Activated CD4-positive, alpha-beta T cell treated with anti-CD3 and anti-CD28 coated beads, Interleukin-2, amount 50 U/mL, for 16 hours (primary cell): ENCODE measurements at places on chromosomes 2 and 18.

DNA sequence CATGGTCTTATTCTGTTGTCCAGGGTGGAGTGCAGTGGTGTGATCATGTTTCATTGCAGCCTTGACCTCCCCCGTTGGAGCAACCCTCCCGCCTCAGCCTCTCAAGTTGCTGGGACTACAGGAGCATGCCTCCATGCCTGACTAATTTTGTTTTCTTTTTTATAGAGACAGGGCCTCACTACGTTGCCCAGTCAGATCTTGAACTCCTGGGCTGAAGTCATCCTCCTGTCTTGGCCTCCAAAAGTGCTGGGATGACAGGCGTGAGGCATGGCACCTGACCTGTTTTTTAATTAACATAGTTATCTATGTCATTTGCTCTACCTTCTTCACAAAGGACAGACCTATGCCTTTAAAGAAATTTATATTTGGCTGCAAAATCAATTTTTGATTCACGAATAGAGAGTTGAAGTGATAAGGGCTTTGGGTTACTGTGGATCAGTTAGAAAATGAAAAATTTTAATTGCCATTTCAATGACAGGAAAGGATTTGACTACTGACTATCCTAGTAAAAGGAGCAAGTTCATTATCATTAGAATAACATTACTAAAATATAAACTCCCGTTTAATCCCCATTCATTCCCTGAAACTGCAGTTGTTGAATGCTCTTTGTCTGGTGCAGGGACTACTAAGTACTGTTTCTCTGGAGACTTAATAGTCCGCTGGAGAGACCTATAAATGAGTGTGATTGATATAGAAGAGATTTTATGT is 3.7 kb downstream of the RNF138 start:
- peak; percentile 48 for DNase-seq

DNA sequence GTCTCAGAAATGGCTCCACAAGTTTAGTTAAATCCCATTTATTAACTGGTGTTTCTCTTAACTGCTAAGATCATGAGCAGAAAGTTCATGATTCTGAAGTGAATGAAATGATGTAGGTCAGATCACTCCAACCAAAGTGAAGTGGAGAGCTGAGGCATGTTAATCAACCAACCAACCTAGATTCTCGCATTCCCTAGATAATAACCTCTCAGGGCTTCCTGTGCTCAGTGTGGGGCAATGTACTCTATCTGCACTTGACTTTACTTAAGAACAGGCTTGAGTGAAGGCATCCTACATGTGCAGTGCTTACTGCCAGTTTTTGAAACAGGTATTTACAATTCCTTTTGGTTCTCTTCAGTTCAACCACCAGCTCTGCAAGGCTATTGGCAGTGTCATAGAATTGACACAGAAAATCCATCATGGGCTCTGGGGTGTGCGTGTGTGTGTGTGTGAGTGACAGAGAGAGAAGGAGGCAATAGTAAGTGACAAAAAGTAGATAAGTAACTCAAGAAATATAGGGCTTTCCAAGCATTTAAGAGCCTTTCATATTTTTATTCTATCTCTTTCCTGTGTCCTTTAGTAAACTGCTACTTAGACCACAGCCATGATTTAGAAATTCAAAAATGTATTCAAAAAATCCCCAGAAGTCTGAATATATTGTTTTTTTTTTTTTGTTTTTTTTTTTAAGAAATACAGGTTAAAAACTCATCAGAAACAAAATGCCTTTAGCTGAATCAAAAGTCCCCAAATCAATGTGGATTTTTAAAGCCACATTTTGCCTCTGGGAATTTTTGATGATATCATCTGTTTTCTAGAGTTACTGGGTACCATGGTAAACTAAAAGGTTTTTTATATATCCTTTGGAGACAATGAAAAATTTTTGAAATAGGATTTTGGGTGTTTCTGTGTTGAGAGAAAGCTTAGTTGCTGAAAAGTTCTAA is 28.6 kb downstream of the DOCK10 start:
- DNase-seq = no peak

- DNase-seq = no peak
Measured at GRCh38 chr2:191636235-191636543, 41.7 kb upstream of the NABP1 start.

DNA sequence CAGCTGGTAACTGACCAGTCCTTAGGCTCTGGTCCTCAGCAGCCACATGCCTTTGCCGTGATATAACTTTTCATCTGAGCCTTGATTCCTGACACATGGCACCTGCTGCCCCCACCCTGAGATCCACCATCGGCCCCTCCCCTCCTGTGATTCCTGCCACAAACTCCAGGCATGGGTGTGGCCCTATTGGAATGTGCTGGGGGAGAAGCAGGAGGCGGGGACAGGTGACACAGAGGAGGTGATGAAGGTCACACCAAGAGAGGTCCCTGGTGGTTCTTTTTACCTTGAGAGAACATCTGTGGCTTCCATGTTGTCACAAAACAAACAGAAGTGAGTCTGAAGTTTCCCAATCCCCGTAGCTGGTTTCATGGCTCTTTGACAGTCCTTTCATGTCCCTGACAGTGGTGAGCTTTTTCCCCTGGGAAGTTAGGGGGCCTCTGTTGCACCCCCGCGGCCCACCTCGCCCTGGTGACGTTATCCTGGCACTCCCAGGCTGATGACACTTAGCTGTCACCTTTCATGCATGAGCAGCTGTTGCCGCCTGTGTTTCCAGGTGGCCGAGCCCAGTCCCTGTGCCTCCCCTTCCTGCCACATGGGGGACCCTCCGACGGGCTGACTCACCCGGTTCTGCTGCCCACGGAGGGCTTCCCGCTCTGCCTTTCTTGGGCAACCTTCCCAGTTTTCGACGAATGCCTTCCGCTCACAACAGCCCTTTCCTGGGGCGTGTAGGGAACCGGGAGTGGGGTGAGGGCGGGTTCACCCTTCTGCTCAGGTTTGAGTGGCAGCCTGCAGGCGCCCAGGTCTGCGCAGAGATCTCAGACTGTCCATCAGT is 66.3 kb upstream of the GLI2 start:
- DNase-seq = no peak

DNA sequence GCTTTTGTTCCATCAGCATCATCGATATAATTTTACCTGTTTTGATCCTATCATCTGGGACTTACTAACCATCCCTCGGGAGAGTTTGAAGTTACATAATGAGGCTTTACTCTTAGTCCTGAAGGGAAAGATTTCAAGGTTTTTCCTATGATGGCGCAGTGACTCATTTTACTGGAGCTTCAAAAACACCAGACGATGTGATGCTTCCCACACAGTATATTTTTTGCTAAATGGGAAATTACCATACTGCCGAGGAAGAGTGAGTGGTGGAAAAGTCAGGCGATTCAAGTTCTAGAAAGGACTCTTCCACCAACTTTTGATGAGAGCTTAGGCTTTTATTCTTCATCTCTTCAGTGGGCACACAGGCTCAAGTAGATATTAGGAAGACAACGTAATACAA is 44.6 kb upstream of the GCG start:
- no peak for DNase-seq
